ENCODE measurements at places on chromosomes 5 and 9. TPM values are rescaled to one million over a fixed set of nuclear protein-coding genes. Genes with fewer than 3 reads are reported as not detected.

The FRMD3 gene
- total RNA-seq, result under 0.01 TPM

DNA sequence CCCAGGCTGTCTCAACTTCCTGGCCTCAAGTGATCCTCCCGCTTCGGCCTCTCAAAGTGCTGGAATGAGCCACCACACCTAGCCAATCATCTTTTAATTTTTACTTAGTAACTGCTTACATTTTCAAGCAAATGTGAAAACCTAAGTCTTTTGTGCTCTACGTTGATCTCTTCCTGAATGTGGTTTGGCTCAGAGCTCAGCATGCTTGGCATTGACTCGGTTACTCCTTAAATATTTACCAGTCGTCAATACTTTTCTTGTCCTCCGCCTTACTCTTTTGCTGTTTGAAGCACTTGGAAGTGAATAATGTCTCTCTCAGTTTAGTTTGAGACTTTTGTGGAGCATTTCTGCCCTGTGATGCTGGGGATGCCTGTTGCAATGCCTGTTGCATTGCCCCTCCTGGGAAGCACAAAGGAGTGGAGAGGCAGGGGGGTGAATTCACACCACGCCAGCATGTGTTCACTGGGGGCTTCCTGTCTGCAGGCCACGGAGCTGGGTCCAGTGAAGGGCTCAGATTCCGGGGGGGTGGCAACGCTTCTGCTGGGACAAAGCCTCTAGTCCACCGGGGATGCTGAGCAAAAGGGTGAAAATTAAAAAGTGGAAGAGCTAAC is 13.1 kb upstream of the TENT4A start:
- DNase-seq, result no peak

The DAPK1 gene
- under 0.01 TPM for total RNA-seq

The LCN12 gene
- not detected for total RNA-seq

GRCh38 chr5:16418471-16418922 is 47.1 kb downstream of the ZNF622 start:
- DNase-seq, result no peak

The PIP5K1B gene
- total RNA-seq, result not detected

DNA sequence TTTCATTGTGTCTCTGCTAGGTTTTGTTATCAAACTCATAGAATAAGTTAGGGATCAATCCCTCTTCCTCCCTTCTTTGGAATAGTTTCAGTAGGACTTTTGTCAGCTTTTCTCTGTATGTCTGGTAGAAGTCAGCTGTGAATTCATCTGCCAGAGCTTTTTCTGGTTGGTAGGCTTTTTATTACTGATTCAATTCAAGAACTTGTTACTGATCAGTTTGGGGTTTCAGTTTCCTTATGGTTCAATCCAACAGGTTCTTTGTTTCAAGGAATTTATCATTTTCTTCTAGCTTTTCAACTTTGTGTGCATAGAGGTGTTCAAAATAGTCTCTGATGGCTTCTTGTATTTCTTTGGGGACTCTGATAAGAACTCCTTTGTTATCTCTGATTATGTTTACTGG is 221.7 kb downstream of the FGF10 start:
- DNase-seq, result no peak

GRCh38 chr9:70390933-70391341 is 23.5 kb downstream of the KLF9 start:
- DNase-seq, result no peak

- no peak for DNase-seq
Observed at GRCh38 chr9:80952363-80952922, 736.9 kb downstream of the TLE1 start.

DNA sequence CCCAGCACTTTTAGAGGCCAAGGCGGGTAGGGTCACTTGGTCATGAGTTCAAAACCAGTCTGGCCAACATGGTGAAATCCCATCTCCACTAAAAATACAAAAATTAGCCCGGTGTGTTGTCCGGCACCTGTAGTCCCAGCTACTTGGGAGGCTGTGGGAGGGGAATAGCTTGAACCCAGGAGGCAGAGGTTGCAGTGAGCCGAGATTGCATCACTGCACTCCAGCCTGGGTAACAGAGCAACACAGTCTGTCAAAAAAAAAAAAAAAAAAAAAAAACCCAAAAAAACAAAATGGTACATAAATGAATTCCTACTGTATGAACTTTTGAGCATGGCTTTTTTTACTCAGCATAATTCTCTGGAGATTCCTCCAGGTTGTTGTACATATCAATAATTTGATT is 37.6 kb upstream of the PCAT7 start:
- DNase-seq, result no peak

DNA sequence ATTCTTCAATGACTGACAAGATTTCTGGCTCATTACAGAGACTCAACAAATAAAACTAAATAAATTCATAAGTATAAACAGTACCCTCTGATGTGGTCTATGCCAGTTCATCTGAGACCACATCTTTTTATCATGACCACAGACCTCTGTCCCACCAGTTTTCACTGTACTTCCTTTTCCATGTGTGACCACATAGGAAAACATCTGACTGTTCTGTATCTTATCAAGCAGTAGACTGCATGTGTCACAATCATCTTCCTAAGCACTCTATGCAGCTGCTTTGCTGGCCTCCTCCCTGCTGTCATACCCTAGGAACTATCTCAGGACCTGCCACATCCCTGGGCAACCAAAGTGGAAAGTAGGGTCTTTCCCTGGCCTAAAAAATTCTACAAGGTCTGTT is 205.0 kb upstream of the ZNF462 start:
- DNase-seq, result no peak

DNA sequence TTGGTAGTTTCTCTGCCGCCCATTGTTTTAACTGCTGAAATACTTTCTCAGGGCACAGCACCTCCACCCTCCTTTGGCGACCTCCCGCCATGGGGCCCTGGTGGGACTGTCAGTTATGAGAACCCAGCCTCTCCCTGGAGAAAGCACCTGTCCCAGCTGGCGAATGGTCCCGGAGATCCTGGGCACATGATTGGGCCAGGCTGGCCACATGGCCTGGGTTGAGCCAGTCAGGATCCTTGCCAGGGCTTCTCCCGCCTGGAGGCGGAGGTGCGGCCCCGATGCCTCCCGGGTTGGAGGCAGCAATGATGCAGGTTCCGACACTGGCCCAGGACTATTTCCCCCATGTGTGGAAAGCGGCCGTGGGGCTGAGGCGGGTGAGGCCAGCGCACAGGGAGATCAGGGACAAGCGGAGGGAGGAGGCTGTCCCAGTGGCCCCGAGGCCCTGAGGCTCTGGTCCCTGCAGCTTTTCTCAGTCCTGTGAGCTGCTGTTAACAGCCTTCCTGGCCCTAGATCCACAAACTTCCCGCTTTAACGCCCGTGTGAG is 13.6 kb downstream of the UNC5A start:
- DNase-seq, result no peak

DNA sequence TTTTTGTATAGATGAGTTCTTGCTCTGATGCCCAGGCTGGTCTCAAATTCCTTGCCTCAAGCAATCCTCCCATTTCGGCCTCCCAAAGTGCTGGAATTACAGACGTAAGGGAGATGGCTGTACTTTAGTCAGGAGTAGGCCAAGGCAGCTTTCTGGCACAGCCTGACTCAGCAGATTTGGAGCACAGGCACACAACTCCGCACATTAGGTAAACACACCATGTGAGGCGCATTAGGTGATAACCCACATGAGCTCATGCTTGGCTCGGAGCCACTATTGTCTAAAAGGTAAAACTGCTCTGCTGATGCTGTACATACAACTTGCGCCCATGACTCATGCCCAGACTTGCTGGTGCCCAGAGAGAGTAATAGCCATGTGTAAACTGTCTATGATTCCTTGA is 1157.9 kb downstream of the TAF11L14 start:
- DNase-seq, result no peak

The MYMK gene
- total RNA-seq, result not detected
